T-helper 1 cell treated with Interleukin-12 subunit alpha and Interleukin-12 subunit beta and Interleukin-4 antibody, amounts not matched to agents 30 ng/mL and 1 ng/mL, for 36 hours (primary cell): ENCODE measurements at places on chromosomes 12 and 14. TPM values are rescaled to one million over a fixed set of nuclear protein-coding genes. Genes with fewer than 3 reads are reported as not detected.

The TAS2R30 gene
- total RNA-seq: 4.2 and 5.4 TPM in 2 replicates

The TEP1 gene
- total RNA-seq: 43.3 and 45.9 TPM in 2 replicates

The IFNG-AS1 gene
- total RNA-seq: 3.6 and 3.8 TPM in 2 replicates

The MYO1H gene
- not detected in 2 replicates for total RNA-seq

The ANKS1B gene
- 0.46 and 1.2 TPM in 2 replicates for total RNA-seq

The GNB3 gene
- total RNA-seq: 0.47 and 1.5 TPM in 2 replicates

The PRR4 gene
- total RNA-seq: 2.1 and 2.4 TPM in 2 replicates

The SMIM41 gene
- 0.25 TPM in 1 of 2 replicates, not detected in the other for total RNA-seq

The TSFM gene
- 34.4 and 37.0 TPM in 2 replicates for total RNA-seq
